Hematopoietic multipotent progenitor cell treated with erythropoietin and hydrocortisone succinate and interleukin-3 and kit ligand, for 17 days (in vitro differentiated cells): ENCODE measurements at places on chromosomes 2 and 18.

DNA sequence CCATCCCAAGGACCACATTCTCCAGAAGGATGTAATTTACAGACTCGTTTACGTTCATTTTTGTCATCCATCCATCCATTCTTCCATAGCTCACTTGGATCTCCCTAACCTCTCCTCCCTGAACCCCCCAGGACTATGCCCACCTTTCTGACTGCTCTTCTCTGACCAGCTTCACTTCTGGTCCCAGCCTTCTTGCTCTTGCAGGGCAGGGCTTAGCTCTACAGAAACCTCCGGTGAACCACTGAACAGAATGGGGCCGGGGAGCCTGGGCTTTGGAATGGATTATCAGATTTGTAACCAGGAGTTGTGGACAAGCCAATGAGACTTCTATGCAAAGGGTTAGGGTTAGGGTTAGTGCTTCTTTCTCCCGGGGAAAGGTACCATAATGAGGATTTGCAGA lies 95.0 kb downstream of the TGFA start:
- DNase-seq: no peak

- DNase-seq: no peak
These were observed 2.4 kb downstream of the ADRA2B start for GRCh38 chr2:96113951-96114350.

- no peak for DNase-seq
These were observed 8.0 kb downstream of the NGEF start for GRCh38 chr2:233005096-233005495.

- no peak for DNase-seq
These were observed 92.0 kb downstream of the ACTR2 start for GRCh38 chr2:65319674-65320041.

- DNase-seq: no peak
These were observed 746.1 kb upstream of the DDX18 start for GRCh38 chr2:117068371-117068770.

DNA sequence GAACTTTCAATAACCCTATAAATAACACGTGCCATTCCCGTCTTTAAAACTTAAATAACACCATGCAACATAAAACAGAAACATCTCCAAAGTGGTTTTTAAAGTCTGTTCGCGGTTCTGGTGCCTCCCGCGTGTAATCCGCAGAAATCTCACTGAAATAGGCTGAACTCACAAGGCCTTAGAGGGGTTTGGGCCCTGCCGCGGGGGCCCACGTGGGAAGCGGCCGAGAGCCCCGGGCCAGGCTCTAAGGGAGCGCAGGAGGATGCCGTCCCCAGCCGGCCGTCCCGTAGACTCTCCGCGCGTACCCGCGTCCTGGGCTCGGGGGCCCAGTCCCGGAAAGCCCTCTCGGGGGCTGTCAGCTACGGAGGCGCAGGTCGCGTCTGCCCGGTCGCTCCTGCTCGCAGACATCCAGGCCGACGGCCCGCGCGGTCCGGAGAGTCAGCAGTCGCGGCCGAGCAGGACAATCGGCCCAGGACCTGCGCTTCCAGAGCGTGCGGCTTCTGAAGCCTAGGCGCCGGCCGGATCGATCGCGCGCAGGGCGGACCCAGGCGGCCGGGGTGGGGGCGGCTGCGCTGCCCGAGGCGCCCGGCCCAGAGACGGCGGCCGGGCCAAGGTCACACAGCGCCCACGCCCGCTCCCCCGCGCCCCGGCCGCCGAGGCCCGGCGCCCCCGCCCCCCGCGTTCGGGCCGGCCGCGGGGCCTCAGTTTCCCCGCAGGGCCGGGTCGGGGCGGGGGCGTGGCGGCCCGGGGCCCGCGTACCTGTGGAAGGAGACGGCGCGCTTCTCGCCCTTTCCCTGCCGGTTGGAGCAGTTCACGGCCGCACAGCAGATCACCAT lies 558 bp downstream of the THAP4 start:
- DNase-seq: no peak

DNA sequence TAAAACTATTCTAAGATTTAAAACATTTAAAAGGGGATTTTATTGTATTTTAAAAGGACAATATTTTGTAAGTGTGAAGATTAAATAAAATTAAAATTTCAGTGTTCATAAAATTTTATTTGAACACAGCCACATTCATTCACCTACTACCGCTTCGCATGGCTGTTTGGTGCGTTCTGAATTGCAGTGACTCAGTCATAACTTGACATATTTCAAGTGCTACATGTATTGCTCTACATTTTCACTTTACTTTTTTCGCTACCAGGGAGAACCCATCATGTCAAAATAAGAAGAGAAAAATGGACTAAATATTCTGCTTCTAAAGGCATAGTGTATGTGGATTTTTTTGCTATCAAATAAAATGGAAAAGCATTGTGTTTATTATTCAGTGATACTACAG lies 8.7 kb downstream of the PTH2R start:
- DNase-seq: no peak

DNA sequence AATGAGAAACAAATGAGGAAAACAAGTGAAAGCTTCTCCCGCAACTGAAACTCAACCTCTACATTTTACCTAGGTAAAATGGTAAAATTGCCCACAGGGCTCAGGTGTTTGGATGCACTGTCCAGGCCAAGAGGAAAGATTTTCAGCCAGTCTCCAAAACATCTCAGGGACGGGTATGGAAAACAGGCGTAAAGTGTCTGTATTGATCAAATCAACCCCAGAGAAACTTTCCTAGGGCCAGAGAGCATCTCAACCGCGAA lies 361 bp upstream of the HAT1 start:
- no peak for DNase-seq

DNA sequence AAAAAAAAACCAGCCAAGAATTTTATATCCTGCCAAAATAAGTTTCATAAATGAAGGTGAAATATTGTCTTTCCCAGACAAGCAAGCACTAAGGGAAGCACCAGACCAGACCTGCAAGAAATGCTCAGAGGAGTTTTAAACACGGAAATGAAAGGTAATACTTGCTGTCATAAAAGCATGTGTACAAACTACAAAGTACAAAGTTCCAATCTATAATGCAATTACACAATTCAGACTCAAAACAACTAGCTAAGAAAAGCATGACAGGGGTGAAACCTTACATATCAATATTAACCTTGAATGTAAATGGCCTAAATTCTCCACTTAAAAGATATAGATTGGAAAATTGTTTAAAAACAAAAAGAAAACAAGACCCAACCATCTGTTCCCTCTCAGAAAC lies 45.0 kb upstream of the ASXL3 start:
- DNase-seq: no peak

GRCh38 chr2:102581911-102582310 lies 37.4 kb upstream of the SLC9A2 start:
- DNase-seq: no peak

DNA sequence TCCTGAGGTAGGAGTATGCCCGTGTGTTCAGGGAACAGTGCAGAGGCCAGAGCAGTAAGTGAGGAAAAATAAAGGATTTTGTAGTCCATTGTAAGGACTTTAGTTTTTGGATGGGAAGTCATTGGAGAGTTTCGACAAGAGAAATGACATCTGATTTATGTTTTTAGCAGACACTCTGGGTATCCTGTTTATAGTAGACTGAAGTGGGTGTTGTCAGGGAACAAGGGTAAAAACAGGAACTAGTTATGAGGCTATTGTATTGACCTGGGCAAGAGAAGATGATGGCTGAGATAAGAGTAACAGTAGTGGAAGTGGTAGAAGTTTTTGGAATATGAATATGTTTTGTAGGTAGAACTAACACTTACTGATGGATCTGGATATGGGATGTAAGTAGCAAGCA lies 59.8 kb downstream of the GTF2A1L start:
- DNase-seq: no peak

DNA sequence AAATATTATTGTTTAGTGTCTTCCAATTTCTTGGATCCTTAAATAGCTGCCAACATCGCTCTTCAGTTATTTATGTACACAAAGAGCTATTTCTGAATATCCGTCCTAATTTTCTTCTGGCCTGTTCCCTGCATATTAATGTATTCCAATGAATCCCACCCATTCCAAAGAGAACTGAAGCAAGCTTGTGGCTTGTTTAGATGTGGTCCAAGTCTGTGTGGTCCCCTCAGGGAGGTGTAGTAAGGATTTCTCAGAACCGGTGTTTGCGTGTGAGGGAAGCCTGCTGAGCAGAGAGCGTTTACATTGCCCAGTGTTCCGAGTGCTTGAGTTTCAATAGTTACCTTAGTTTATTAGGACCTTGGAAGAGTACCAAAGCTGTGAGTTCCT lies 25.1 kb upstream of the IL1R1 start:
- no peak for DNase-seq

DNA sequence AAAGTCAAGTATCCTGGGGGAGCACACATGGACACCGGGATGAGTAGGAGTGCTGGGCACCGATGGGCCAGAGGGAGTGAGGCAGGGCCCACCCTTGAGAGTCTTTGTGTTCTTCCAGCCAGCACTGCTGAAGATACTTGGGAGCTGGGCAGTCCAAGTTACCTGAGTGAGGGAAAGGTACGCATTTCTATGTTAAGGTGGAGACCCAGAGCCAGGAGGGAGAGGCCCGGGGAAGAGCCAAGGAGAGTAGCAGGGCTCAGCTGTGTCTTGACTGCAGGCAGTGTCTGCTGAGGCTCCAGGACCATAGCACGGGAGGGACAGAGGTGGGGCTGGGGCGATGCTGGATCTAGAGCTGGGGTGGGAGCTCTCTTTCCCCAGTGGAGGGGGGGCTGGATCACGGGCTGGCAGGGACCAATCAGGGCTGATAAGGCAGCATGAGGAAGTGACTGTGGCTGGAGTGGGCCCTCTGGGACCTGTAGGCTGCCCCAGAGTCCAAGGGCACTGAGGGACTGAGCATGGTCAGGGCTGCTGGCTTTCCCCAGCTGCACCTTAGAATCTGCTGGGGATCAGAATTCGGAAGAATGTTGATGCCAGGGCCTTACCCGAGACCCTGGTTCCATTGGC lies 289.2 kb downstream of the PHLPP1 start:
- DNase-seq: no peak

DNA sequence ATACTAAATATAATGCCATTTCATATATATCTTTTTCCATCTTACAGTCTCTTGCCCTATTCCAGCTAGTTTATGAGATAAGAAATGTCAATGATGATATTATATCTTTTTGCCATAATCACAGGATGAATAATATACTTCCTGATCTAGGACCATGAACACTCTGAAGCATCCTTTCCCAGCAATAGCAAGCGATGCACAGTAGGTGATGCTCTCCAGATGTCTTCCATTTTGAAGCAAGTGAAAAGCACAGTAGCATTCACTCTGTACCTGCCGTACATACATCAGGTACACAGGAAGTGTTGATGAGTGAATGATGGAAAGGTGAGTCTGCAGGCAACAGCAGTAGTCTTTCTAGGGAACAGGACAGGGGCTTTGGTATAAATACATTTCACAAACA lies 8.6 kb upstream of the SULT1C4 start:
- no peak for DNase-seq

- no peak for DNase-seq
These were observed 131.5 kb downstream of the HDAC4 start for GRCh38 chr2:239269173-239269885.

DNA sequence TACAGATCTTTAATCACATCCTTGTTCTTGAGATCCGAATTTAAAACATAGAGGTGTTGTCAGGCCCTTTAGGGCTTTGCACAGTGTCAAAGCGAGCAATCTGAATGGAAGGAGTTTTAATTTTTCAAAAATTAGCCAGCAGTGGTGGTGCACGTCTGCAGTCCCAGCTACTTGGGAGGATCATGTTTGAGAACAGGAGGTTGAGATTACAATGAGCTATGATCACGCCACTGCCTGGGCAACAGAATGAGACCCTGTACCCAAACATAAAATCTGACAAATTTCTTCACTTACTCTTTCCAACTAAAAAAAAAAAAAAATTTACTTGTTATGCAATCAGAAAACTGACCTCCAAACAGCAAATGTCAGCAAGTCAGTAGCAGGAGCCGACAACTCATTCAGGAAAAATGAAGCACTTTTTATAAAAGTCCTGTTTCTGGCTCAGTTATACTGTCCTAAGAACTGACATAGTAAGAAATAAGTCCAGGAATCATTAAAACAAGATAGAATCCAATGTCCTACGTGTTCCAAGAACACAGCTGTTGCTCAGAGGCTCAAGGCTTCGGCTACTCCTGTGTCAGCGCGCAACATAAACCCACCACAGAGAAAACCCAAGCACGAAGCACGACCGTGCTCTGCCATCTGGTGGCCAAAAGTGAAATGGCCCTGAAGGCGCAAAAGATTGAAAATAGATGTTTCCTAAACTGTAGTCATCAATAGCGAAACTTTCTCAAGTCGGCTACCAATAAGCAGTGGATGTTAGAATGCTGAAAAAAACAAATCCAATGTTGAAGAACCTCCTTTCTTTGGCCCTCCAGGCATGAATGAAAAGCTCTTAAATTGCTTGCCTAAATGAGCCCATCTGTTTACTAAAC lies 138.1 kb downstream of the INO80D start:
- DNase-seq: peak; percentile 23

GRCh38 chr18:39724652-39725051 lies 2159.1 kb upstream of the CELF4 start:
- no peak for DNase-seq

DNA sequence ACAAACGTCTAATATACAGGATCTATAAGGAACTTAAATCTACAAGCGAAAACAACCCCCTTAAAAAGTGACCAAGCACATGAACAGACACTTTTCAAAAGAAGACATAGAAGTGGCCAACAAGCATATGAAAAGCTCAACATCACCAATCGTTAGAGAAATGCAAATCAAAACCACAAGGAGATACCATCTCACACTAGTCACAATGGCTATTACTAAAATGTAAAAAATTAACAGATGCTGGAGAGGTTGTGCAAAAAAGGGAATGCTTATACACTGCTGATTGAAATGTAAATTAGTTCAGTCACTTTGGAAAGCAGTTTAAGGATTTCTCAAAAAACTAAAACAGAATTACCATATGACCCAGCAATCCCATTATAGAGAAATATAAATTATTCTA lies 1148.5 kb upstream of the FAM98A start:
- DNase-seq: no peak

DNA sequence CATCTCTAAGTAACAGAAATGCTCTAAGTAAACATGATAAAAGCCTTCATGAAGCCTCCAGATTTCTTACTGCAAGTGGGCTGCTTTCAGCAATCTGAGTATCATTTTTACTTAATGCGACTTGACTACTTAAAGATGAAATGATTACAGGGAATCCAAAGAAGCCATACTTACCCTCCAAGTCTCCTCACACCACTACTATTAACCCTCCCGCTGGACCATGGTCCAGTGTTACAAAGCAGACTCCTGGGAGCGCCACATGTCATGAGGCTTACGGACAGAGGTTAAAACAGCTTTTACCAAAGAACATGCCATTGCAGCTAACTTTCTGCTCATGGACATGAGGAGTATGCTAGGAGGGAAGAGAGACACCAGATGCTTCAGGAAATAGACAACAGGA lies 46.4 kb downstream of the LPIN2 start:
- no peak for DNase-seq

- no peak for DNase-seq
These were observed 125.8 kb upstream of the CREB1 start for GRCh38 chr2:207403950-207404349.
